ENCODE measurements at places on chromosomes 5 and 9.

DNA sequence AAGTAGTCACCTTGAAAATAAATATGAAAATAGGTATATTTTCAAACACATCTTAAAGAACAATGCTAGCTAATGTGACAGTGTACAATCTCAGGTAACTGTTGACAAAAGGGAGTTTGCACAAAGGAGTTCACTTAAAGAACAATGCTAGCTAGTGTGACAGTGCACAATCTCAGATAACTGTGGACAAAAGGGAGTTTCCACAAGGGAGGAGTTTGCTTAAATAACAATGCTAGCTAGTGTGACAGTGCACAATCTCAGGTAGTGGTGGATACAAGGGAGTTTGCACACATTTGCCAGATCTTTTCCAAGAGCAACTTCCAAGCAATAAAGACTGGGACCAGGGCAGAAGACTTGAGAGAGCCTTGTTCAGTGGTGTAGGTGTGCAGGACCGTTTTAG lies 442.9 kb upstream of the FTMT start:
- DNase-seq: no peak

- DNase-seq: no peak
Observed at GRCh38 chr9:133101356-133102189, 19.5 kb downstream of the RALGDS start.

DNA sequence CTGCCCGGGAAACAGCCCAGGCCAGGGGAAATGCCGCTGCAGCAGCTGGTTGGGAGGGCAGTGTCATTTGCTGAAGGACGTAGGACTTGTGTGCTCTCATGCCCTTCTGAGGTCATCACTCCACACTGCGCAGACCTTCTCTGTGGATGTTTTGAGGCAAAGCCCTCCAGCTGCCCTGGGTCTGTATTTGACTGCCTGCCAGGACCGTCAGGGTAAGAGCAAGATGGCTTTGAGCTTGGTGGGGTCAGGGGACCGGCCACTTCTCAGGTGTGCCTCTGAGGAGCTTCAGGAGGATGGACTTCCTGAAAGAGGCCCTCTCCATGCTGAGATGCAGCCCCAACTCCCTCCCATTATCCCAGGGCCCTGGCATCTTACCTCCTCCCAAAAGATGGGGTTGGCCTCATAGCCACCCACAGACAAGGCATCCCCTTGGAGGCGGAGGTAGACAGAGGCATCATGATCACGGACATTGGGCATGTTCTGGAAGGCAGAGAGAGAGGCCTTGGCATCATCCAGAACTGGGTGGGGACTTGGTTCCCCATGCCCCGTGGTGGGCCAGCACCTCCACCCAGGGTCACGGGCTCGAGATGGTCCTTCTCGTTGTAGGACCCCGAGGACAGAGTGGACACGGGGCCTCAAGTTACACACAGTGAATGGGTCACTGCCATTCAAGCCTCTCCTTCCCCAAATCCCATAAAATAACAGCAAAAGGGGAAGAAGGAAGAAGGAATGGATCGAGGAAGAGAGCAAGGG lies 19.4 kb downstream of the SARDH start:
- DNase-seq: no peak

DNA sequence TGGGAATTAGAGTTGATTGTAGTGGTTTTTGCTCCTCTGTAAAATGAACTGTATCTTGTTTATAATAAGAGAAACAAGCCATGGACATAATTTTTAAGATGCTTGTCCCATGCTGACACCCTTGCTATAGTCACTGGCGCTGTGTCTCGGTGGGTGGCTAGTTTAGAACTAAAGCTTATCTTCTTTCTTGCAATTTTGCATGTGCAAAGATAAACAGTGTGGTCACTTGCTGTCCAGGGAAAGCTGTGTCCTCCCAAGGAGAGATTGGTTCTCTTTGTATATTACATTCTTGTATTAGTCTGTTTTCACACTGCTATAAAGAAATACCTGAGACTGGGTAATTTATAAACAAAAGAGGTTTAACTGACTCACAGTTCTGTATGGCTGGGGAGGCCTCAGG lies 143.8 kb downstream of the MELK start:
- DNase-seq: no peak

- no peak for DNase-seq
Observed at GRCh38 chr5:80059354-80059980, 24.3 kb downstream of the THBS4 start.

GRCh38 chr9:137879052-137879451 lies 1.5 kb downstream of the CACNA1B start:
- DNase-seq: no peak

DNA sequence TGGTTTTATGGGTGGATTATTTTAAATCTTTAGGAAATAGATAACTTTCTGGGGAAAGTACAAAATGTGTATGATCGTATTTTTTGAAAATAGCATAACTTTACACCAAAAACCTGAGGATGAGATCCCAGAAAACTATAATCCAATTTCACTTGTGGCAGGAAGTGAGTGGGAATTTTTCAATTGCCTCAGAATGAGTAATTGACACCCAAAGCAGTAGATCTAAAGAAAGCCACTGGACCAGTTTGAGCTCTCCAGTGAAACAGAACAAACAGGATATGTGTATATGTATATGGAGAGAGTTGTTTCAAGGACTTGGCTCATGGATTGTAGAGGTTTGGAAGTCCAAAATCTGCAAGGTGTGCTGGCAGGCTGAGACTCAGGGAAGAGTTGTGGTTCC lies 109.2 kb upstream of the SHB start:
- DNase-seq: no peak

GRCh38 chr5:9479361-9479760 lies 66.5 kb downstream of the SEMA5A start:
- DNase-seq: no peak

DNA sequence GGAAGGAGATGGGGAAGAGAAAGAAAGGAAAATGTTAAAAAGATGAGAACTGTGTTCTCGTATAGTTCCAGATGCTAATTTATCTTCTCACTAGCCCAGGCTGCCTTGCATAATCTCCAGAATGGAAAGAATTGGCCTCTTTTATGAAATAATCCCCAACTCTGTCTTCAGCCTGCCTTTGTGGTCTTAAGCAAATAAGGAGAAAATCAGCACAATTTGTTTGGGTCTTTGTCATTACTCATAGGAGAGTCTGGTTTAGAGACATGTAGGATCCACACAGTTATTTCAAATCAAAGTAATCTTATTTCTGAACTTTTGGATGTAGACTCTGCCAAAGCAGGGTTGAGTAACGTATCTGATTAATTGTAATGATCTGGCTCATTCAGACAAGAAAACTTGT lies 50.7 kb upstream of the CAMK4 start:
- DNase-seq: no peak

DNA sequence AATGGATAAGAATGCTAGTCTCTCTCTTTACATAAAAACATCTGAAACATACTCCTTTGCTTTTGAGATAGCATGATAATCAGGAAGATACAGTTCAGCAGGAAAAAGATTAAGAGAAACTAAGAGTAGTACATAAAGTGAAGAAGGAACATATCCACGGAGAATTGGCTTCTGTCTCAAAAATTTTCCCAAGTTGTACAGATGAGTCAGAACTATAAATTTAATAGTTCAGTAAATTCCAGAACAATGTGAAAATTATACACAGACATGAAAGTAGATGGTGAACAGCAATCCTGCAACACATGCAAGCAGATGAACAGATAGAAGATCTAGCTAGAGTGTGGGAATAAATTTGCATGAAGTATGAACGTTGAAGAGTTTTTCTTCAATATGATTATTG lies 691.4 kb upstream of the RIOK2 start:
- no peak for DNase-seq

DNA sequence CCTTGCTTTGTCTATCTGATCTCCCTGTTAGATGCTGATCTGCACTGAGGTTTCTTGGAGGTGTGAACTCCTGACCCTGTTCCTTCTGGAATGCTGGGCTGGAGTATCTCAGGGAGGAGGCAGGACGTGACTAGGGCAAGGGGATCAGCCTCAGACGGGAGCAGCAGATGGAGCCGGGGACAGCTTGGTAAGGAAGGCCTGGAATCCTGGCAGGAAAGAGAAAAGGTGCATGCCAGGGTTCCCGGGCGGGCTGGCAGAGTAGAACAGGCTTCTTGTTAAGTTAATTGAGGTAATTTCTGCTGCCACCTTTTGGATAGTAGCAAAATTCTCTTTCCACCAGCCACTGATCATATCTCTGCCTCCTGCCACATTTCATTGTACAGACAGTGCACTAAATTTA lies 180.9 kb downstream of the ZNF462 start:
- no peak for DNase-seq

- no peak for DNase-seq
Observed at GRCh38 chr9:20962536-20963225, 68.8 kb downstream of the HACD4 start.

- no peak for DNase-seq
Observed at GRCh38 chr9:126836216-126836615, 24.2 kb upstream of the ZBTB34 start.

GRCh38 chr9:129697656-129698253 lies 32.3 kb downstream of the PRRX2 start:
- DNase-seq: no peak

All from kidney glomerular epithelial cell (primary cell).